ENCODE measurements at places on chromosomes 7 and 10.

GRCh38 chr7:133618970-133619369 is 366.1 kb downstream of the EXOC4 start:
- no peak for DNase-seq

GRCh38 chr10:125607689-125608290 is 75.2 kb downstream of the TEX36 start:
- DNase-seq: no peak

DNA sequence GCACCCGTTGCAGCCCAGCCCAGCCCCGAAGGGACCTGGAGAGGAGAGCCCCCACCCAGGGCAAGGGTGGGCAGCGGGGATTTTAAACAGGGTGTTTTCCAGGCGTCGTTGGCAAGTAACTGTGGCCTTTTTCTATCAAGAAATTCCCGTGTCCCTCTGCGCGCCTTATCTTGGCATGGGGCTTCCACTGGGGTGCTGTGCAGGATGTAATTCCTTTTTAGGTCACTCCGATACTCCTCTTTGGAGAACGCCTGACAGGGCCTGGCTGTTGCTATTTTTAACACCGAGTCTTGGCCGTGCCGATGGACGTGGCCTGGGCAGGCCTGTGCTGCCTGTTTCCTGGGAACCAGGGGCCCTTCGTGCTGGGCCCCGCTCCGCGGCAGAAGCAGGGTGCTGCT is 93.8 kb downstream of the INPP5A start:
- no peak for DNase-seq

DNA sequence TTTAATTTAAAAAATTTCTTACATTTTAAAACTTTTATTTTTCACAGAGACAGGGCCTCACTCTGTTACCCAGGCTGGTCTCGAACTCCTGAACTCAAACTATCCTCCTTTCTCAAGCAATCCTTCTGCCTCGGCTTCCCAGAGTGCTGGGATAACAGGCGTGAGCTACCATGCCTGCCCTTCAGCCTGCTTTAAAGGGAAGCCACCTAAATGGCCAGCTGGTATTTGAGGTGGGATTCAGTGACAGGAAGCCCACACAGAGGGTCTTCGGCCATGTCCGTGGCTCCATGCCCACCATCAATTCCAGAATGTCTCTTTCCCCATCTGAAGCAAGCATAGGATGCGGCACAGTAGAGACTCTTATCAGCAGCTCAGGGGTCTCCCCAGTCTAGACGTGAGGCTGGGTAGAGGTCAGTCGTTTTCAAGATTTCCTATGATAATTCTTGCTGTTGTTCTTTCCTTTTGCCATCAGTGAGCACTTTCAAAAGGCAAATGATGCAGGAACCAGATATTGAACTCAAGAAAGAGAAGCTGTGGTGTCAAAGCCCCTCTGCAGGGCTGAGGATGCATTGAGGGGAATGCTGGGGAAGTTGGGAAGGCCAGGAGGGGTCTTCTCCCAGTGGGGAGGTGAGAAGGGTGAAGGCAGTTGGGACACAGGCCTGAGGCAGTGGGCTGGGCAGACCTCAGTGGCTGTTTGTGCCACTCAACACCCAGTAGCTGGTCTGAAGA is 291.5 kb upstream of the IGFBP3 start:
- no peak for DNase-seq

DNA sequence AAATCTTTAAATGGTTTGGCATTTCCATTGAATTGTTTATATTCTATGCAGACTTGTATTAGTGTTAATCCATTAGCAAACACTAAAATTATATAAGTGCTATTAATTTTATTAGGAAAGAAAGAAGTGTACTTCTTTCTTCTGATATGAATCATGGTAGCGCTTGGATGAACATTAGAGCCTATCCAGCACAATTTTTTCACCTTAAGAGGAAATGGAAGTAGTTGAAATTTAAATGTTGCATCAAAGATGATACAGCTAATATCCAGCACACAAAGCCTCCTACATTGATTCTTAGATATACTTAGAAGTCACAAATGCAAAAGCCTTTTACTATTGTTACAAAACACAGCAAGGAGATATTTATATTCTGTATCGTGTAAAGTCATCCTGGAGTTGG is 174.5 kb downstream of the AHR start:
- DNase-seq: no peak

DNA sequence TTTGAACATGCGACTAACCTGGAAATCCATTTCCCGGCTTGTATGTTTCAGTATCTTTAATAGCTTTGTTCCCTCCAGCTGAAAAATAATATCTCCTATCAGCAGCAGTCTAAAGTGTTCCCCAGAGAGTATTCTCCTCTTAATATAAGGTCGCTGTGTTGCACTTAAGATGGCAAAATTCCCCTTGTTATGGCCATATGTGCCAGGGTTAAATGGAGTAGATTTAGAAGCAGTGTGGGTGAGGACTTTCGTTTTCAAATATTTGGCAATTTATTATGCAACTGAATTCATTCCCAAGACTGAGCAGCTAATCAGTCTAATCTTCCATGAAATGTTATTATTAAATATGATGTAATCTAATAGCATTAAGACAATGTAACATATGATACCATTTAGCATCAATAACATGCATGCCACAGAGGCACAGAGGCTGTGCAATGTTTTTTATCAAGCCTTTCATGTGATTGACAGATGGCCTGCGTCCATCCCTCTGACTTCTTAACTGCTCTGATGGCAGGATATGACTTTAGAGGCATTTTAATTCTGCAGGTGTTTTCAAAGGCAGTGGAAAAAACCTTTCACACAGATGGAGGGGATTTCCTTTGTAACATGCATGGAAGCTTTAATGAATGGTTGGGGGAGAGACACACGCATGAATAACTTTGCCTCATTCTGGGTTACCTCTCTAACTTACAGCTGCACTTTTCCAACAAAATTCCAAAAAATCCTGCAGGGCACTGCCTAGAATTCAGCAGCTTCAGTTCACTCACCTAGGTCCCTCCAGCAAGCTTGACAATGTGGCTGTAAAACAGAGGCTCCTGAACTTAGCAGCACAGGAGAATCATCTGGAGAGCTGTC is 55.1 kb upstream of the ZPBP start:
- no peak for DNase-seq

DNA sequence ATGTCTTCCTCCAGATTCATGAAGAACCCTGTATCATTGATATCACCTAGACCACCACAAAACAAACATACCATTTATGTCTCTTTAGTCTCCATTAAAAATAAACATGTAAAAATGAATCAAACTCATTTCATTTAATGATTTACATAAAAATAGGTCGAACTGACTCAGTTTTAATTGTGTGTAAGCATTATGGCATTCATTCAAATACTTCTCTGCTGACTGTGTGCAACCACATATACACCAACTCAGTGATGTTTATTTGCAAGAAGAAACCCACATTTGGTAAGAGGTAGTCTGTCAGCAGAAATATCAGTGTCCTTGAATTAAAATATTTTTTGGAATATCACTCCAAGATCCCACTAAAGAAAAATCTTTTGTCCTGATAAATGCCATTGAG is 30.5 kb downstream of the ABCB1 start:
- DNase-seq: no peak

DNA sequence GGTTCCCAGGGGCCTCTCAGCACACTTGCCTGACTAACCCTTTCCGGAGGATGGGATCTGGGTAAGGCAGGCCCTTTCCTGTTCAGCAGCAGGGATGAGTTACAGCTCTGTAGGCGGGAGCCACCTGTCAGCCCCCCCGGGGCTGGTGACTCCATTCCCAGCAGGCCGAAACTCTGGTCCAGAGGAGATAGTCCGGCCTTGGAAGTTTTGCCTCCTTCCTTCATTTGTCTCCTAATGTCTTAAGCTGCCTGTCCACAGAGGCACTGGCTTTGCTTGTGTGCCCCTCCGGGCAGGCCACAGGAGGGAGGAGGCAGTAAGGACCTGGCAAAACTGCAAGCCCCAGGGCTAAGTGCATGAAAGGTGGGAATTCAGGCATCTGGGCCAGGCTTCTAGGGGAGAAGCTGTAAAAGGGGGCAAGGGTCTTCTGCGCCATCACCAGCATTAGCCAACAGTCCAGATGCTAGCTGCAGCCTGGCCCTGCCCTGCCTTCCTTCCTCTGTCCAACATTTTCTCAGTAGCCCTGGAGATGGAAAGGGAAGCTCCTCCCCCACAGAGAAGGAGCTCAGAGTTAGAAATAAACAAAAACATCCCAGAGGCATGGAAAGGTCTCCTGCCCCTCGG is 1.2 kb downstream of the ADIRF start:
- no peak for DNase-seq

DNA sequence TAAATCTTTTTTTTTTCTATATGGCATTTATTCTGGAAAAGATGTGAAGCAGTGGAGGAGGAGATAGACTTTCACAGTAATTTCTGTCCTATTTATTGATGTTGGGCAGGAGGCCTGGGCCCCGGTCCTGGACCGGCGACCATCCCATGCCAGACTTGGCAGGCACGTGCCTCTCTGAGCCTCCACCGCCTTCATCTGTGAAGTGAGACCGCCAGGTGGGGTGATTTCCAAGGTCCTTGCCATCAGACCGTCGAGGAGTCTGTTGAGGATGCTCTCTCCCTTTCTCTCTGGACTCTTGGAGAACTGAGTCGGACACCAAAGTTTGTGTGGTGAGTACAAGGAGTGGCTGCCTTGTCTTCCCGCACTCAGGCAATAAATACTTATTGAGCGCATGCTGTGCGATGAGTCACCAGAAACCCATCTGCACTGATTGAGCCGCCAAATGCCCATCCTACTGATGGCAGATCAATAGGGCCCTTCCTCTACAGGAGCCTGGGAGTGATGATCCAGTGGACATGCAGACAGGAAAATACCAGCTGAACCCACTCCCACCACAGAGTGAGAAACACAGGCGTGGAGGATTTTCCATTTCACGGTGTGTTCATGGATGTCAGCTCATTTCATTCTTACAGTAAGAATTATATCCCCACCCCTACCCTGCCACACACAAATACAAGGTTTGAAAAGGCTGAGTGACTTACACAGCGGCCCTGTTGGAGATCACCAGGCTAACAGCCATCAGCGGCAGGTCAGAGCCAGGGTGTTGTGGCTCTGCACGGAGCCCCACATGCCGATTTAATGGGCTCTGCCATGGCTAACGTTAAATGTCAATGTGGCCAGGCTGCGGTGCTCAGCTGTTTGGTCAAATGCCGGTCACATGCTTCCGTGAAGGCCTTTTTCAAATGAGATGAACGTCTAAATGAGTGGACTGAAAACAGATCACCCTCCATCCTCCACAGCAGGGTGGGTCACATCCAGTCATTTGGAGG is 11.5 kb upstream of the PRKAG2 start:
- DNase-seq: peak; percentile 39

GRCh38 chr10:17649836-17650235 is 5.9 kb downstream of the STAM start:
- no peak for DNase-seq

DNA sequence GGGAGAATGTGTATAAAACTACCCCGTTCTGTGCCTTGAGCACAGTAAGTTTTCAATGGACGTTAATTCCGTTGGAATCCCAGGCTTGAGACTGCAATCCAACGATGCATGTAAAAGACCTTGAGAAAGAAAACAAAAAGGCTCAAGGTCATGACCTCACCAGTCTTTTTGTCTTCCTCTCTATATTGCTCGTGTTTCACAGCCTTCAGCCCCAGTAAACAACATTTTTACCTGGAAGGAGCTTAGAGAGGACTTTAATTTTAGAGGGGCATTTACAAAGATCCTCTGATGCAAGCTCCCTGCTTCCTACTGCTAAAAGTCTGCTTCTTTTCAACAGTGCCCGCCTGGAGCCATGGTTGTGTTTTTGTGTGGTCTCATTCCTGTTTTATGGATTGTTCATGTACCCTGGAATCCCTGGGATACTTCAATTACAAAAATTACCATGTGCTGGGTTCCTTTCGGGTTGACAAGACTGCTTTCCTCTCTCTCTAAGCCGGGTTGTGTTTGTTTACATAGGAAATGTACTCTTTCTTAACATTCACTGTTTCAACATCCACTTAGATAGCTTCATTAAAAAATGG is 320.1 kb upstream of the NFE2L3 start:
- no peak for DNase-seq

- DNase-seq: no peak
Observed at GRCh38 chr7:63093481-63093880, 905.2 kb upstream of the ZNF722 start.

DNA sequence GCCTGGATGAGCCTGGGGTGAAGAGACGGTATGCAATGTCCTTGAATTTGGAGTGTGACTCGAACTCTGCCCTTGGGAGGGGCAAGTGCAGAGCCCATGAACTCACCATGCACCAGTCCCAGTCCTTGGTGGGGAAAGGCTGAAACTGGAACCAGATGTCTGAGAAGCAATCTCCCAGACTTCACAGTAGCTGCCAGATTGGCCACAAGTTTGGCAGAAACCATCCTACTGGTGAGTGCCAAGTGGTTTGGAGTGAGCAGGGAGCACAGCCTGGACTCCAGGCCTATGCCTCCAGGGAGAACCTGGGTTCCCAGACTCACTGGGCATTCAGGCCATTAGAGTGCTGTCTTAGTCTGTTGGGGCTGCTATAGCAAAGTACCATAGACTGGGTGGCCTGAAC is 99.6 kb upstream of the LYZL1 start:
- DNase-seq: no peak

- no peak for DNase-seq
Observed at GRCh38 chr7:51847461-51848134, 531.0 kb upstream of the COBL start.

GRCh38 chr10:74445493-74445892 is 294.5 kb downstream of the ADK start:
- no peak for DNase-seq

DNA sequence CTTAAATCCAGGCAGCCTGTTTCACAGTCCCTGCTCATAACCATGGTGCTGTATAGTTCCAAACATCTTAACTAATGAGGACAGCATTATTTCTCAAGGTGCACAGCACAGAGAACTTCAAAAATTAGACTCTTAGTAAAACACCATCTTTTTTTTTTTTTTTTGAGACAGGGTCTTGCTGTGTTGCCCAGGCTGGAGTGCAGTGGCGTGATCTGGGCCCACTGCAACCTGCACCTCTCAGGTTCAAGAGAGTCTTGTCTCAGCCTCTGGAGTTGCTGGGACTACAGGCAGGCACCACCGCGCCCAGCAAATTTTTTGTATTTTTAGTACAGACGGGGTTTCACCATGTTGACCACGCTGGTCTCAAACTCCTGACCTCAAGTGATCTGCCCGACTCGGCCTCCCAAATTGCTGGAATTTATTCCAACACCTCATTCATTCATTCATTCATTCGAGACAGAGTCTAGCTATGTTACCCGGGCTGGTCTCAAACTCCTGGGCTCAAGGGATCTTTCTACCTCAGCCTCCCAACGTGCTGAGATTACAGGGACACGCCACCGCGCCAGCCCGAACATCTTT is 507 bp upstream of the TMEM254 start:
- DNase-seq: no peak

DNA sequence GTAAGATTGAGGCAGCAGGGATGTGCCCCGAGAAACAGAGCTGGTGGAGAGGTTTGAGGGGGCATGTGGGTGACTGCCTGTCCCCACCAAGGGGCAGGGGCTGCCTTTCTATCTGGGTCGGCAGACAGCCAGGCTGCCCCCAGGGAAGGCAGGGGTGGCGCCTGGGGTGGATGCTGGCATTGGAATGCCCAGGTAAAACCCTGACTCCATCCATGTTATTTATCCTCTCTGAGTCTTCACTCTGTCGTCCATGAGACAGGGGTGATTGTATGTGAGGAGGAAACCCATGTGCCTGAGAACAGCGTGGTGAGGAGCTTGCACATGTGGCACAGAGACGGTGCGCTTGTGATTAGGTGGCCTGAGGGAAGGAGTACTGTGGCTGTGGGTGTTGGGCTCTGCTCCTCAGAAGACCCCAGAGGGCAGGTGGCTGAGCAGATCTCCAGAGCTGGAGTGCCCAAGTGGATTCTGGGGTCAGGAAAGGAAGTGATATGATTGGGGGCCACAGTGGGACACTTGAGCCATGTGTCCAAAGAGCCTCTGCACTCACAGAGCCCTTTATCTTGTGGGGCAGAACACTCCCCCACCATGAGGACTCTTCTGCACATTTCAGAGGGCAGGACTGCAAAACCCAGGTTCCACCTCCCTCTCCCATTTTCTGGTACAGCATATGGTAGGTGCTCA is 100.4 kb upstream of the RET start:
- peak; percentile 53 for DNase-seq
